SK-N-SH treated with all-trans-retinoic acid at 6 μM for 48 hours (cell line): ENCODE measurements at places on chromosomes 2 and 18.

DNA sequence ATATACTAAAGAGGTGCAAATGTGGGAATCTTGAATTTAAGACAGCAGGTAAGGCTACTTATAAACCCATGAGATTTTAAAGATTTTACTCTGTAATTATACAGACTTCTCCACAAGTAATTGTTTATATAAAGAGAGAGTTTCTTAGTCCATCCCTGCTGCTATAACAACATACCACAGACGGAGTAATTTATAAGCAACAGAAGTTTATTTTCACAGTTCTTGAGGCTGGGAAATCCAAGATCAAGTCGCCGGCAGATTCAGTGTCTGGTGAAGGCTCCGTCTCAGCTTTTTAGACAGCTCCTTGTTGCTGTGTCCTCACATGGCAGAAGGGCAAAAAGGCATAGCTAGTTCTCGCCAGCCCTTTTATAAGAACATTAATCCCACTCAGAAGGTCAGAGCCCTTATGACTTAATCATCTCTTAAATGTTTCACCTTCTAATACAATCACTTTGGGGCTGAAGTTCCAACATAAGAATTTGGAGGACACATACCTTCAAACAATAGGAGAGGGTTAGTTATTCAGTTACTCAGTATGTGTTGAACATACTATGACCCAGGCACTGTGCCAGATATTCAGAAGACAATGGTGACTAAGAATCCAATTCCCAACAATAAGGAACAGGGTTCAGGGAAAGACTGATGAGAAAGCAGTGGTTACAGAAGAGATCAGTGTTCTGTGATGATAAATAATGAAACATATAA is 466.0 kb downstream of the RIT2 start:
- no peak for ATAC-seq

- ATAC-seq, result no peak
These were observed 308.7 kb downstream of the AFF3 start for GRCh38 chr2:99833586-99834201.

DNA sequence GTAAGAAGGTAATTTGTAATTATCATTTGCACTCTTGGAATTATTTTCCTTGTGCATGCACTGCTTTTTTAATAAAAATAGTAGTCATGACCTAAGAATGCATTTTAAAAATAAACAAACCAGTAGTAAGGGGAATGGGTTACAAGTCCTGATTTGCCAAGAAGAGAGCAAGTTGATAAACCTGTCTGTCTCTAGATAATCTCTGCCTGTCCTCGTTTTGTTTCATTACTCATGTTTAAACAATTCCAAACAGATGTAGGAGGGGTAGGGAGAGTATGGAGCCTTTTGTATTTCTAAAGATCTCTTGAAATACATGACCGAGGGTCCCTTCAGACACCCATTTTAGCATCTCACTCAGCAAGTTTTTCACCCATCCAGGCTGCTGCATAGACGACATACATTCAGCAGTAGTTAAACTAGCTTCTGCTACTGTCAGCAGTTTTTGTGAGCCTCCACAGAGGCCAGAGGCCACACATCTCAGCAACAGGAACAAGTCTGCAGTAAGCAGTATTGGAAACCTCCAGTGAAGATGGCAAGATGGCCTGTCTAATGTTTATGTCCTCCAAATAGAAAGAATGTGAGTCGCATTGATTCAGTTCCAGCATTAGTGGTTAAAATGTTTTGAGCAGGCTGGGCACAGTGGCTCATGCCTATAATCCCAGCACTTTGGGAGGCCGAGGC is 2.3 kb upstream of the EXOC6B start:
- ATAC-seq, result no peak

- no peak for ATAC-seq
These were observed 135.2 kb downstream of the RAB3GAP1 start for GRCh38 chr2:135187270-135187669.

GRCh38 chr18:79961527-79962291 is 2.7 kb upstream of the HSBP1L1 start:
- no peak for ATAC-seq

- no peak for ATAC-seq
These were observed 161.1 kb downstream of the FAM210A start for GRCh38 chr18:13565228-13565627.

DNA sequence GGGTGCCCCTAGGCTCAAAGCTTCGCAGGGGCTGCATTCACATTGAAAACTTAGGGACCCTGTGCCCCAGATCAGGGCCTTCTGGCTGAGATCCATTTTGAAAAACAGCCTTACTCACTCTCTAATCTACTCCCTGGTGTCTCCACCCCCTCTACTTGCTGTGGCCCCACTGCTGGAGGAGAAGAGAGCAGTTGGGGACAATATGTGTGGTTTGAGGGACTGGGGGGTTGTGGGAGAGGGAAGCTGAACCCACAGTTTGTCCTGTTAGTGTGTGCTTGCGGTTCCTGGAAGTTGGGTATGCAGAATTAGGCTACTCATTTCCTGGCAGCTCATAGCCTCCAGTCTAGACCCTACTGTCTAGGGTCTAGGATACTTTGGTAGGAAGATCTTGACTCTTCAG is 211.4 kb downstream of the PRKCE start:
- ATAC-seq, result no peak

DNA sequence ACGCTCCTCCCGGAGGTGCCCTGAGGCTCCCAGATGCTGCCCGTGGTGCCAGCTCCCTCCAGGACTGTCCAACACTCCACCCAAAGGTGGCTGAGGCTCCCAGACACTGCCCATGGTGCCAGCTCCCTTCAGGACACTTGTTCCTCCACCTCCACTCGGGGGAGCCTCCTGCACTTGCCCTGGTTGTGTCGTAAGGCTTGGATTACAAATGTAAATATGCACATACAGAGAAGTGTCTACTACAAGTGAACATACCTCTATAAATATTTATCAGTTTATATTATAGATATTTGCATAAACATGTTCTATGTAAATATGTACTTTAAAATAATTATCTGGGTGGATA is 143.3 kb downstream of the PXDN start:
- ATAC-seq, result no peak

DNA sequence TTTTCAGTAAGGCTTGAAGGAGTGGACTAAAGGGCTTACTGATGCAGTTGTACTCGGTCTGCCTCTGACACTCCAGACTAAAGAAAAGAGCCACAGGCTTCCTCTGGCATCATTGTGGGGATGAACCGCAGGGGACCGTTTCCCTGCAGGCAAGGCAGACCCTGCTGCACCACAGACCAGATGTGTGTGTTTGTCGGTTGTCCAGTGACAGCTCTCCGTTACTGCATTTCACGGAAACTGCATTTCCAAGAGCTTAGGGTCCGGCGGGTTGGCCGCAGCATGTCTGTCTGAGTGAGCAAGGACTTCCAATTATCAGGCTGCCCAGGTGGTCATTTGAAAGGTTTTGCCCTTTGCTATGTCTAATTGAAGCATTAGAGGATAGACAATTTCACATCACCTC is 98.1 kb downstream of the FAM210A start:
- no peak for ATAC-seq

GRCh38 chr2:129192841-129193253 is 786.6 kb upstream of the RAB6C start:
- no peak for ATAC-seq
